ENCODE measurements at places on chromosomes 3 and 15.

- DNase-seq, result no peak
These were observed 140.5 kb downstream of the GRM7 start for GRCh38 chr3:7001370-7001769.

GRCh38 chr3:170865209-170866094 is 4.5 kb downstream of the RPL22L1 start:
- DNase-seq, result no peak

GRCh38 chr15:91018158-91018557 is 4.2 kb downstream of the VPS33B start:
- DNase-seq, result no peak

GRCh38 chr3:54358316-54358715 is 236.0 kb downstream of the CACNA2D3 start:
- no peak for DNase-seq

- no peak for DNase-seq
These were observed 28.9 kb upstream of the RAD18 start for GRCh38 chr3:8992199-8992598.

- DNase-seq, result no peak
These were observed 12.6 kb downstream of the SLC24A1 start for GRCh38 chr15:65634356-65634755.

DNA sequence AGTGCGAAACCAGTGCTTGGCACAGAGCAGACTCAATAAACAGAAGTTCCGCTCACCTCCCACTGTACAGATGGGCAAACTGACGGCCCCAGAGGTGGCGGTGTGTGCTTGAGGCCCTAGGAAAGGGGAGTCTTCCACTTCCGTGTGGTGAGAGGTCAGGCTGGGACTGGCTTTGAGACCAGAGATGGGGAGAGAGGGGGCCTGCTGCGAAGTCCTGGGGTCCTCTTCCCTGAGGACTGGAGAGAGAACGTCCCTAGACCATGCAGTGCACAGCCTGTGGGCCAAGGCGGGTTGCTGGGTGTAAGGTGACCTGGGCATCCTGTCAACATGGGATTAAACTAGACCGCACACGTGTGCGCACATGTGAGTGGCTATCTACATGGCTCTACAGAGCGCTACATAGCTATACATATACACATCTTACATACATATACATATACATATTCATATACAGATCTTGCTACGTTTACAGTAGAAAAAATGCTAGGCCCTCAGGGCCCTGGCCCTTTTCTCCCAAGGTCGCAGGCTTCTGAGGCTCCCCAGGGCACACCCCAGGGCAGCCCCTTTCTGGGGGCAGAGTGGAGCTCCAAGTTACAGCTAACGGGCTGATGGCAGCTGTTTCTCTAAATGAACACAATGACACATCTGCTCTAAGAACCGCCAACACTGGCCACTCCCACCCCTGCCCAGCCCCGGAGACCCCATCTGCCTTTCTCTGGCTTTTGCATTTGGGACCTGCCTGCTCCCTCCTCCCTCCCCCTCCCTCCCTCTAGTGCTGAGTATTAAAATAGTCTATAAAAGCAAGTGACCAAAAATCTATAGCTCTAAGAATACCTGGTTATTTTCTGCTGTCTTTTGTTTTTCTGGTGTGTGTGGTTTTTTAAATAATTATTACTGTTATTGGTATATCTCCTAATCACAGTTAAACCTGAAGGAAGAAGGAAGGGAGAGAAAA is 47.0 kb downstream of the HCN4 start:
- no peak for DNase-seq

GRCh38 chr3:151445273-151446001 is 15.4 kb downstream of the IGSF10 start:
- no peak for DNase-seq

- DNase-seq, result no peak
These were observed 45.6 kb downstream of the DNASE1L3 start for GRCh38 chr3:58164906-58165821.

DNA sequence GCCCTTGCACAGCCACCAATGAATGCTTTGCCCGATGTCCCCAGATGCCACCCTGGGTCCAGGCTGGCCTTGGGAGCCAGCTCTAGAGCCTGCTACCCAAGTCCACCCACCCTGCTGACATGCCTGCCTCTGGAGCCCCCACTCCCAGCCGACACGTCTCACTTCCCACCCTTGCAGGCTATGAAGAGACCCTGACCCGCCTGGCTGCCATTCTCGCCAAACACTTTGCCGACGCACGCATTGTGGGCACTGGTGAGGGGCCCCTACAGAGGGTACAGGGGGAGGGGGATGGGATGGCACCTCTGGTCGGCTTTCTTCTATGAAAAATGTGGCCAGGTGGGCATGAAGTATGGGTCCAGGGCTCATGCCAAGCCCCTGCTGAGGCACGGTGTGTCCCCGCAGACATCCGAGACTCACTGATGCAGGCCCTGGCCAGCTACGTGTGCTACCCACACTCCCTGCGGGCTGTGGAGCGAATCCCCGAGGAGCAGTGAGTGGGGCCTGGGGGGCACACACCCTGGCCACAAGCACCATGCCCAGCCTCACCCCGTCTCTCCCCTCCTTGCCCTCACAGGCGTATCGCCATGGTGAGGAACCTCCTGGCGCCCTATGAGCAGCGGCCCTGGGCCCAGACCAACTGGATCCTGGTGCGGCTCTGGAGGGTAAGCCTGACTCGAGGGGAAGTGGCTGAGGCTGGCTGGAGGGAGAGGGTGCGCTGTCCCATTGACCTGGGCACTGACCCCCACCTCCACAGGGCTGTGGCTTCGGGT is 6.0 kb downstream of the AMIGO3 start:
- no peak for DNase-seq

GRCh38 chr3:188788621-188789081 is 383.1 kb upstream of the TPRG1 start:
- no peak for DNase-seq

DNA sequence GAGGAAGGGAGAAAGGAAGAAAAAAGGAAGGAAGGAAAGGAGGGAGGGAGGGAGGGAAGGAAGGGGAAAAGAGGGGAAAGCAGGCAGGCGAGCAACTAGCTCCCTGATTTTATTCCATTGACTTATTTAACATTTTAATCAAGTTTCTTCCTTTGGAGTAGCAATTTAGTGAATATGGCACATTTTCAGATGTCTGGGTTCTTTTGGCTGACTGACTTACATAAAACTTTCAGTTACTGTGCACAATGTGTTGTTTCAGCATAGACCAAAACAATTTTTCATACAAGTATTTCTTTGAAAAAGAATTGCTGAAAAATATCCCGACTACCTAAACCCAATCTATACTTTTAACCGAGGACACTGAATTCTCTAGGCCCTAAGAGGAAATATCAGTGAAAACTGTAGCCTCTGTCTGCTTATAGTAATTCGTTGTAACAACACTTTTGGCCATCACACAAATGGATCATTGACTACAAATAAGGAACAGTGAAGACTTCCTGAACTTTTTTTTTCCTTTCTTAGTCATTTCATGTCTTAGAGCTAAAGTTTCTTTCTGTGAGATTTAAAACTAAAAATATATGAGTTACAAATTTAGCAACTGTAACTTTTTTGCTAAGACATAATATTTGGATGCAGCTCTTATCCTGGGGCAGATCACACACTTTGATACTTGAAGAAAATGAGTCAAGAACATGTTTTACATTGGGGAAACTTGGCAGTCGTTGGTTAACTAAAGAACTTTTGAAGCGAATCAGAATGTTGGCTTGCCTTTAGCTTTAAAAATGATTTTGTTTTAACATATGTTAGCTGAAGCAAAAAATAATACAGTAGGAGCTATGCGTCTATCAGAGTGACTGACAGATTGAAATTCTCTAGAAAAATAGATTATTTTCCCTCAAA is 79.6 kb downstream of the SOX2 start:
- DNase-seq, result no peak

DNA sequence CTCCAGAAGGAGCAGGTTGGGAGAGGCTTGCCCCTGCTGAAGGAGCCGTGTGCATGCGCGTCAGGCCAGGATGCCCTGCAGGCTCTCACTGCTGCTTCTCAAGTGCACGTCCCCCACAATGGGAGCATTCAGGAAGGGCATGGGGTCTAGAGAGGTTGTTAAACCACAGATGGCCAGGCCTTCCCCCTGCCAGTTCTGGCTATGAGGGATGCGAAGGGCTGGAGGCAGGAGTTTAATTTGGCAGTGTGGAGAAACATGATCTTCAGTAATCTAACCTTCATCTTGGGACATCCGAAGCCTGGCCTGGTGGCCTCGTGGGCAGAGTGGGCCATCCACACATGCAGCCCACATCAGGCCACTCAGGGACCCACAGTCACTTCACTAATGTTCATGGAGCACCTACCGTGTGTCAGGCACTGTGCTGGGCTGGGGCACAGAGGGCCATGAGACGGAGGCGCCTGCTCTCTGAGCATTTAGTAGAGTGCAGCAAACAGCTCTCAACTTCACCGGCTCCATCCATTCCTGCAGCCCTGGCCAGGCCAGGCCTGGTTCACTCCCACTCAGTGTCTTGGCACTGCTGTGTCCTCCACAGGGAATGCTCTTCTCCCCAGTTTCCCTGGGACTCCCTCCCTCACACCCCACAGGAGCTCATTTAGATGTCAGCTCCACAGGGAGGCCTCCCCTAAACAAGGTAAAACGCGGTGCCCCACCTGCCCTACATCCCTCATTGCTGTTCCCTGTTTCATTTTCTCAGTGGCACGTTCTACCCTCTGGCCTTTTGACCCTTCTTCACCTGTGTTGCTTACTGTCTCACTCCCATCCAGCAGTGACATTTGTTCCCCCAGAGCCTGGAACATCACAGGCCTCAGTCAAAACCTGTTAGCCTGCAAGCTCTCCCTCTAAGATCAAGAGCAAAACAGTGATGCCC is 4.0 kb downstream of the CFAP100 start:
- DNase-seq, result no peak

DNA sequence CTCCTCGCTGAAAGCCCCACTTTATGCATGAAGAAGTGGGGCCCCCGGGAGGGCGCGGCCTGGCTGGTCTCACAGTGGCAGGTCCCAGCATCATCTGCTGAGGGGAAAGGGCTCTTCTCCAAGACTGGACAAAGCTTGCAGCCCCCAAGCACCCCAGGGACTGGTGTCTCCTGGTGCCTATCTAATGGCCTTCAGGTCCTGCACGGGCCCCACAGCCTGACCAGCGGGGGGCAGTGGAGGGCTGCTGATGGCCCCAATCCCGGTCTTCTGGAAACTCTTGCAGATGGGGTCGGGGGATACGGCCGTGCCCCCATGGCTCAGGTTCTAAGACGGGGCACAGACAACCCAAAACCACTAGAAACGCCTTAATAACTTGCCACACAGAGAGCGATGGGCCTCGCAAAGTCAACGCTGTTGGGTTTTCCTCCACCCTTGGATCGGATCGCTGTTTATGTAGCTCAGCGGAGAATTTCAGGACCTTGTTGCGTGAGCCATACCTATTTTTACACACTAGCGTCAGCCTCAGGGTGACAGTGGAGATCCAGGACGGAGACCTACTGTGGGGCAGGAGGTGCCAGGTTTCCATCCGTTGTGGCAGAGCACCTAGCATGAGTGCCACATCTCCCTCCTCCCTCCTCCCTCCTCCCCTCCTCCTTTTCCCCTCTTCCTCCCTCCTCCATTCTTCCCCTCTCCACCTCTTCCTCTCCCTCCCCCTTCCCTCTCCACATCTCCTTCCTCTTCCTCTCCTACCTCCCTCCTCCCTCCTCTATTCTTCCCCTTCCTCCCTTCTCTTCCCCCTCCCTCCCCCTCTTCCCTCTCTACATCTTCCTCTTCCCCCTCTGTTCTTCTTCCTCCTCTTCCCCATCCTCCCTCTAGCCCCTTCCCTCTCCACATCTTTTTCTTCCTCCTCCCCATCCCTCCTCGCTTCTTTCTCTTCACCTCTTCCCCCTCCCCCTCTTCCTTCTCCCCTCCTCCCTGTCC is 79.3 kb upstream of the ALDH1L1 start:
- DNase-seq, result peak; percentile 41

DNA sequence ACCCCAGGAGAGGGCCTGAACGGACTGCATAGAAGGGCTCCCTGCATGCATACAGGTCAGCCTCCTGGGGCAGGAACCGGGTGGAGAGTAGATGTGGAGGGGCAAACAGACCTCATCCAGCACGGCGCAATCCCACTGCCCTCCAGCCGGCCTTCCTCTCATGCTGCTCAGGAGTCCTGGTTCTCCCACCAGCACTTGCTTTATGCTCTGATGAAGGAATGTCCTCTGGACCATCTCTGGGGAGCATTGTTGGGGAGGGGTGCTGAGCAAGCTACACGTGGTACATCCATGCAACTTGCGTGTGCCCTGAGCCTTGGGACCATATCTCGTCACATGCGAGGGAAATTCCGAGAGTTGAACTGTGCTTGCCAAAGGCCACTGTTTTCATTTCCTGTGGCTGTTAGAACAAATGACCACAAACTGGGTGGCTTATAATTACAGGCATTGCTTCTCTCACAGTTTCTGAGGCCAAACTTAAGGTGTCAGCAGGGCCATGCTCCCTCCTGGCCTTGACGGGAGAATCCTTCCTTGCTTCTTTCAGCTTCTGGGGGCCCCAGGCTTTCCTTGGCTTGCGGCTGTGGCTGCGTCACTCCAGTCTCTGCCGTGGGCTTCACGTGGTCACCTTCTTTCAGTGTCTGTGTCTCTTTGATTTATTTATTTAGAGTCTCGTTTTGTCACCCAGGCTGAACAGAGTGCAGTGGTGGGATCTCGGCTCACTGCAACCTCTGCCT is 12.2 kb downstream of the SELENOS start:
- no peak for DNase-seq

DNA sequence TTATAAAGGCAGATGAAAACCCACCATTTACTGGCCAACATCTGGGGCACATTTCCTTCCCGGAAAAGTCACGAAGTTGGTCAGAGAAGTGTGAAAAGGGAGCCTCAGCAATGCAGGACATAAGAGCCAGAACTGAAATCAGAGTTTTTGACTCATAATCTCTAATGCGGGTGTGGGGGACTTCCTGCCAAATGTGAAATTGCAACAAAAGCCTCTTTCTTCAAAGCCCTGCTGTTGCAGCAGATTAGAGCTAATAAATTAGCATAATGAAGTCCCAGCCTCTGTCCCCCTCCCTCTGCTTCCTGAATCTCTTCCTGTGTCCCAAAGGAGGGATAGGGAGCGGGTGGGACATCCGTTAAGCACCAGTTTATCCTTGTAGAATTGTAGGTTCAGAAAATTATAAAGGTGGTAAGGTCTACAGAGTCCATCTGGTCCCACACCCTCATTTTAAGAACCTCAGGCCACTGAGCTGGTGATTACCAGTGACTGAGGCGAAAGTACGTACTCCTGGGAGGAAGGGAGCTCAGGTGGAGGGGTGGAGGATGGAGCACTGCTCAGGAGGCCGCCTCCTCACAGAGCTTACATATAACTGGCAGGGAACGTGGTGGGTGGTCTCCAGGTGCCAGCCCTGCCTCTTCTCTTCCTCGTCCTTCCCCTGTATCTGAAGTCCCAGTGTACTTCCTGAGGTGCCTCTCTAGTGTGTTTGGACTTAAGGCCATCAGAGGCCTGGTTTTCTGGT is 35.0 kb downstream of the ST6GAL1 start:
- no peak for DNase-seq

- DNase-seq, result no peak
These were observed 2.9 kb downstream of the TLE3 start for GRCh38 chr15:70094690-70095311.

DNA sequence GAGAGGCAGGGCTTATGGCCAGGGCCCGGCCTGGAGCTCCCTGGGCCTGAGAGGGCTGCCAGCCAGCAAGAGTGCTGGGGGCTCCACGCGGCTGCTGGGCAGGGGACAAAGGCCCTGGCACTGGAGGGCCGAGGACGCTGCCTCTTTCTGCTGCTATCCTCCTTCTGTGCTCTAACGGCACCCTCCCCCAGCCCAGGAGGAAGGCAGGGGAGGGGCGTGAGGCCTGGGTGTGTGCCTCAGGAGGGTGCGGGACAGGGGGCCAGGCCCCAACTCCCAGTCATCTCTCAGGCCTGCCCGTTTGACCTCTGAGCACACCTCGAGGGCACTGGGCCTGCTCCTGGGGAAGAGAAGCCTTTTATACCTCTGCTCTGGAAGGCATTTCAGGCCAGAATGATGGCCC is 115.5 kb downstream of the ADCY5 start:
- DNase-seq, result no peak

GRCh38 chr15:68335655-68336054 is 58.1 kb downstream of the FEM1B start:
- DNase-seq, result no peak

Data from caudate nucleus (tissue), 63 donors.